ENCODE measurements at places on chromosomes 6 and 20.
A peak's percentile ranks its signal among the peaks of the same experiment; 100 is the strongest.

GRCh38 chr6:111176038-111176759 is 88.9 kb downstream of the SLC16A10 start:
- DNase-seq = no peak

DNA sequence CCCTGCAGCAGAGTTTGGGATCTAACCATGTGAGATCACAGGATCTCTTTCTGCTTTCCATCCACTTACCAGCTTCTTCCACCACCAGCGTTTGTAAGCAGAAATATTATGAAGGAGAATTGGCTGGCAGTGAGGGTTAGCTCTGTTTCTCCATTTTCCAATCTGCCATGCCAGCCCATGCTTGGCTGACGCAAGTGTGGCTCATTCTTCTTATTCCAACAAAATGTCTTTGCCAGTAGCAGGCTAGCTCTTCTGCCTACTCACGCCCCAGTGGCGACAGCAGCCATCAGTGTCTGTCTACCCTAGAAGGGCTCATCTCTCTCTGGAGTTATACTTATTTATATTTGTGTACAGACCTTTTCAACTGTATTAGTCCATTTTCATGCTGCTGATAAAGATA is 286.2 kb downstream of the FARS2 start:
- no peak for DNase-seq

DNA sequence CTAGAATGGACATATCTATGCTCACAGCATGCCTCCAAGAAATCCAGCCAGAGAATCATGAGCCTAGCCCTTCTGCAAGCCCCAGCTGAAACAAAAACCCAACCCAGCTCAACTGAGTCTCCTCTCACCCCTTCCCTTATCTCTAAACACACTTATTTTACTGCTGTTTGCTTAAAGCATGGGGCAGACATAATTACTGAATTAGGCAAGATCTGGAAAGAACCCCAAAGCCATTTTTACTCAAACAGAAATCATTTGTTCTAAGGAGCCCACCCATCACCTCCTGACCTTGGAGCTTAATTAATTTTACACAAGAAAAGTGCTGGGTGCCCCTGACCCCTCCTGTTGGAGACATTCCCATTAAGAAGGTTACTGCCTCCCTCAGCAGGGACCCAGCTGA is 291.6 kb downstream of the MAFB start:
- no peak for DNase-seq

DNA sequence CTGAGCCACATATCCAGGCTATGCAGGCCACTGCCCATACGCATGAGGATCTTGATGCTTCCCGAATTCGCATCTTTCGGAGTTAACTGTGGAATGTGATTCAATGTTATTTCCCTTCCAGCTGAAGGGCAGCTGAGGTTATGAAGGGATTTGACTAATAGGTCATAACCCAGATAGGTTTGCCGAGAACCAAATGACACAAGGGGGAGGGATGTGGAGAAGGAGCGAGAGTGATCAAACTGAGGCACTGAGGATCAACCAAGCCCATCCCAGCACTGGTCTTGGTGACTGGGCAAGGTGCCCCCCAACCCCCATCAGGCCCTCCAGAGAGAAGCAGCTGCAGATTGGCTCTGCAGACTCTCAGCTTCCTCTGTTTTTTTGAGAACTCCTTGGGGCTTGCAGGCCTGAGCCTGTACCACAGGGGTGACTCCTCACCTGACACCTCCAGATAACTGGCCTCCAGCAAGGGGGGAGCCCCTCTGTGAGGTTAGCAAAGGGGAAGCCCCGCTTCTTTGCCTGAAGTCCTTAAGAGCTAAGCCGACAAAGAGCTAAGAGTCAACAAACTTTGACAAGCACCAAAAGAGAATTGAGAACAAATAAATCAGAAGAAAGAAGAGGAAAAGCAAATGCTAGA is 185.9 kb downstream of the PDE7B start:
- no peak for DNase-seq

DNA sequence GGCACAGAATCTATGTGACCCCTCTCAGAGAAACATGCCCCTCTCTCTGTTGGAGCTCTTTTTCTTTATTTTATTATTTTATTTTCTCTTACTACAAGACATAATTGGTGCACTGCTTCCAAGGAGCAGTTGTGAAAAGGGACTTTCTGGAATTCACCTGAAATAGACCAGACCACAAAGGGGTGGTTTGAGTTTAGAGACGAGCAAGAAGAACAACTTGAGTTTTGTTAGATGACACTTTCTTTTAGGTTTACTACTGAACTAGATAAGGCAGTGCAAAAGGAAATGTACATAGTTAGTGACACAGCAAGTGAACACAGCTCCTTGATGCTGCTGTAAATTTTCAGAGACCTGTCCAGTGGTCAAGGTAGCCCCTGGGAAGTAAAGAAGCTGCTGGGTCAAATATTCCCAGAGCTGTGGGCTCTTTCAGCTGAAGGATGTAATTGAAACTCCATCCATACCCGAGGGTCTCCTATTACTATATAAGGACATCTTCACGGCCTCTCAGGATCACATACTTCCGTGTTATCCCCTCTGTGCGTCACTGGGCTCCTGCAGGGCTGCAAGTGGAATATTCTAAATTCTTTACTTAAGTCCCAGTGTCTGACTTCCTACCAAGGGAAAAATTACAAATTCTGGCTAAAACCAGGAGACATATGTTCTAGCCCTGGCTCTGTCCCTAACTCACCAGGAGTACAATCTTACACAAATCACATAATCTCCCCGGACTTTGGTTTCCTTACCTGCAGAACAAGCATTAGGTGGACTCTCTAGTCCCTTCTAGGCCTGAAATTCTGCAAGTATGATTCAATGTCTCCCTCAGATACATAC is 69.1 kb upstream of the ADTRP start:
- DNase-seq = no peak

GRCh38 chr6:147906361-147906760 is 397.9 kb downstream of the SAMD5 start:
- no peak for DNase-seq

GRCh38 chr6:5151360-5151954 is 66.3 kb downstream of the PPP1R3G start:
- DNase-seq = no peak

- no peak for DNase-seq
These were observed 7.9 kb upstream of the FAM210B start for GRCh38 chr20:56350842-56351241.

DNA sequence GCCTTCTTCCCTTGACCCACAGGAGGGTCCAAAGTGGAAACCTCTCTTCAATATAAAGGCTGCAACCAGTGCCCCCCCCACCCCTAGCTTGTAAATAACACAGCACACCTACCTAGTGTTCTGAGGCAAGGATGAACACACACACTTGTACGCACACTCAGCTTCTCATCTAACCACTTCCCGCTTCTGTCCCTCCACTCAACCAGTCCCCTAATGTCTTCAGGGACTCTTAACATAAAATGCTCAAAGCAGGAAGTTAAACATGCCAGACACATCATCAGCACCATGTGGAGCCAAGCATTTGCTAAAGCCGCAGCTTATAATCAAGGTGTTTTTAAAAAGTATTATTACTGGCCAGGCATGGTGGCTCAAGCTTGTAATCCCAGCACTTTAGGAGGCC is 35.3 kb downstream of the FOXQ1 start:
- DNase-seq = no peak

- DNase-seq = peak; percentile 57
These were observed 6.5 kb downstream of the C20orf202 start for GRCh38 chr20:1209447-1210387.

GRCh38 chr6:142075516-142076101 is 57.1 kb upstream of the GJE1 start:
- no peak for DNase-seq

- peak; percentile 61 for DNase-seq
These were observed 67.8 kb upstream of the ANKEF1 start for GRCh38 chr20:9966966-9967365.

DNA sequence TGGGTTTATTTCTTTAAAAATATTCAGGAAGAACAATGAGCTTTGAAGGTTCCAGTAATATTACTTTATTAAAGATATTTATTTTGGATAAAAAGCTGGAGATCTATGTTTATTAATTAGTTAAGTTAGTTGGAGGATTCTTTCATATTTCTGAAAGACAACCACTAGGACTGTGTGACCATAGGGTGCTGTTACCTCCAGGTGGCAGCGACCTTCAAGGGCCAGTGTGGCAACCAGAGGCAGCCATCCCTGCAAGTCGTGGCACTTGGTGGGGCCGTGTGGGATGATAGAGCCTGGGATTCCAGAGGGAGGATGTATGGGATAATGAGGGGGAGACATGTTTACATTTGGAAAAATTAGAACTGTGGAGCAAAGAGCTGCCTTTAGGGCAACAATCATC is 95.5 kb upstream of the SCP2D1 start:
- DNase-seq = no peak

DNA sequence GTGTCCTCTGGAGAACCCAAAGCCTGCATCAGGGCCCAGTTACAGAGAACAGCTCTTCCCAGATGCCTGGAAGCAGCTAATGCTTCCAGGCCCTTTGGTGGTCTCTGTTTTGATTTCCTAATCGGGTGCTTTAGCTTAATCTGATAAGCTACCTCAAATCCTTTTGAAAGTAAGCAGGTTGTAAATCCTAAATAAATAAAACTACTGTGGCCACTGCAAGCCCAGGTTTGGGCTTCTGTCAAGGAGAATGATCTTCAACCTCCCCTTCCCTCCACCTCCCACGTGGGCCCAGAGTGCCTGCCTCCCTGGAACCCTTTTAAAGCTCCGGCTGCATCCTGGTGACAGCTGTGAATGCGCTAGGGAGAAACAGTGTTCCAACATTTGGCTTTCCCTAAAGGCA is 25.2 kb upstream of the FYN start:
- no peak for DNase-seq

- DNase-seq = peak; percentile 26
These were observed 67.9 kb upstream of the BTN3A2 start for GRCh38 chr6:26296857-26297648.

DNA sequence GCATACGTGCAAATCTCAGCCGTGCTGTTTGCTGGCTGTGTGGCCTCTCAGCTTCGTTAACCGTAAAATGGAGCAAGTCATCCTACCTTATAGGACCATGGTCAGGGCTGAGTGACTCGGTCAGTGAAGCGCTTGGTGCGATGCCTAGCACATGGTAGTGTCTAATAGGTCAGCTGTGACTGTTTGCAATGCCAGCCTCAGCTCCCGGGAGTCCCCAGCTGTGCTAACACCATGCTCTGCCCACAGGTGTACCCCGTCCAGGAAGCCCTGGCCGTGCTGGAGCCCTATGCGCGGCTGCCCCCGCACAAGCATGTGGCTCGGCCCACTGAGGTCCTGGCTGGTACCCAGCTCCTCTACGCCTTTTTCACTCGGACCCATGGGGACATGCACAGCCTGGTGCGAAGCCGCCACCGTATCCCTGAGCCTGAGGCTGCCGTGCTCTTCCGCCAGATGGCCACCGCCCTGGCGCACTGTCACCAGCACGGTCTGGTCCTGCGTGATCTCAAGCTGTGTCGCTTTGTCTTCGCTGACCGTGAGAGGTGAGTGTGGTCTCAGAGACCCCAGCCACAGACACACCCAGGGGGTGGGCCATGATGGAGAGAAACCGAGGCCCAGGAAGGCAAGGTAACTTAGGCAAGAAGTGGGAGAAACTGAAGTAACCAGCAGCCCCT is 10.6 kb downstream of the TRIB3 start:
- DNase-seq = no peak

GRCh38 chr6:161108916-161109315 is 117.3 kb downstream of the MAP3K4 start:
- DNase-seq = no peak

DNA sequence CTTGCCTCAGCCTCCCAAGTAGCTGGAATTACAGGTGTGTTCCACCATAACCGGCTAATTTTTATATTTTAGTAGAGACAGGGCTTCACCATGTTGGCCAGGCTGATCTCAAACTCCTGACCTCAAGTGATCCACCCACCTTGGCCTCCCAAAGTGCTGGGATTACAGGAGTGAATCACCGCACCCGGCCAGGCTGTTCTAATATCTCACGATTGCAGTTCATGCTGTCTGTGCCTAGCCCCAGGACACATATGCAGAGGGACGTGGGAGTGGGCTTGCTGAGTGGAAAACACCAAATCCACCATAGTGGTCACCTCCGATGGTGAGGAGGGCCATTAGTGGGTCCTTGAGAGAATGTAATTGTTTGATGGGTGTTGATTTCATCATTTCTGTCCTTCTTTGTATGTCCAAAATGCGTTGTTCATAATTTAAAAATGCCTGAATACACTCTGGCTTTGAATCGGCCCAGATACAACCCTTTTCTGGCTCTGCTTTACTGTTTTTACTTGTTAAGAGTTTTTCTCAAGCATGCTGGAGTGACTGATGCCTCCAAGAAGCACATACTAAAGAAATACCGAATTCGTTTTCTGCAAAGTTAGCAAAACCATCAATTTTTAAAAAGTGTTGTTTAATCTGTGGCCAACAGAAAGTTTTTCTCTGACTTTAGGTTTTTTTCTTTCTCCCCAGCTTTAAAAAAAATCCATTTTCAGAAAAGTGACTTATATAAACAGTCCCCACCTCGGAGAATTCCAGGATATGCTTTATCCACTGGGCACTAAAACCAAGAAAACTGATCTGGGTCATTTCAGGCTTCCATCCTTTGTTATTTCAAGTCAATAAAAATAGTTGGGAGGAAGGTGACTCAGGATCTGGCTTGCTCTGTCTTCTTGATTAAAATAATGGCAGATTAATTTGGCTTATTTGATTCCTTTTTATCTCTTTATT is 18.8 kb upstream of the RALGAPA2 start:
- DNase-seq = no peak

DNA sequence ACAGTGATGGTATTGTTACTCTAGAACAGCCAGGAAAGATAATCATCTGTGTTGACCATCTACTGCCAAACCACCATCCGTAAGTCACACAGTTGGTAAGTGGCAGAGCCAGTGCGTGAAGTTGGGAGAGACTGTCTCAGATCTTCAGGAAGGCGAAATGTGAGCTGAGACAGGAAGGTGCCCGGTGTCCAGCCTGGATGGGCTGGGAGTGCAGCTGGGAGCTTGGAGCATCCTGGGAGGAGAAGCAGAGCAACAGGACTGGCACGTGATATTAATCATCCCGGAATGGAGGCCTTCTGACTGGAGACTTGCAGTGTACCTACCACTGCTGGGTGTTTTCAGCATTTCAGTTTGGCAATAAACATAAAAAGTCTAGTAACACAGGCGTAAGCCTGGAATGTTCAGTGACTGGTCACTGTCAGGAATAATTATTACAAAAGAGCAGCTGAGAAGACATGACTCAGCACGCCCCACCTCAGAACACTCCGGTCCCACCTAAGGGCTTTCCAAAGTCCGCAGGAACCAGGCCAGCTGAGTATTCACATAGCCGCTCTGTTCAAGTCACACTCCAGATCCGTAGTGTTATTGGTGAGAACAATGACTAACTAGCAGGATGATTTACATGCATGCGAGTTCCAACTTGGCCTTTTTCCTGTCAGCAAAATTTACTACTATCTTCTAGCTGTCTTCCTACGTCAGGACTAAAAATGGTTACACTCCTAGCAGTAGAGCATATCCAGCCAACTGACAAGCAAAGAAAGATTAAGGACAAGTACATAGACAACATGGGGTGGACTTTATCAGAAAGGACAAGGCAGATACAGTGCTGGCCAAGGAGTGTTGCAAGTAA is 45.1 kb upstream of the PNRC1 start:
- DNase-seq = peak; percentile 55

GRCh38 chr6:149476789-149477455 is 7.9 kb downstream of the ZC3H12D start:
- no peak for DNase-seq
